Muscle of leg (tissue), 16 donors: ENCODE measurements at places on chromosomes 7 and 10.

- H3K4me1 ChIP-seq, result no peaks in the 10 kb centered on the region
- H3K27me3 ChIP-seq, result no peaks in the 10 kb centered on the region
Measured at GRCh38 chr7:12477620-12478019, 74.0 kb upstream of the VWDE start.

GRCh38 chr10:61663466-61663865, 737 bp downstream of the CABCOCO1 start:
- H3K4me1 ChIP-seq, result no peaks in the 10 kb centered on the region
- no peak overlapping the region for H3K4me3 ChIP-seq
- H3K27ac ChIP-seq, result no peak overlapping the region
- H3K36me3 ChIP-seq, result no peaks in the 10 kb centered on the region

GRCh38 chr7:30921540-30922401, 10.1 kb downstream of the AQP1 start:
- no peak overlapping the region for H3K4me3 ChIP-seq
- H3K36me3 ChIP-seq, result peaks cover 46% of the 10 kb centered on the region
- peak overlapping the region; percentile 86 for H3K27ac ChIP-seq
- peaks cover 36% of the 10 kb centered on the region for H3K4me1 ChIP-seq
- DNase-seq, result no peak

DNA sequence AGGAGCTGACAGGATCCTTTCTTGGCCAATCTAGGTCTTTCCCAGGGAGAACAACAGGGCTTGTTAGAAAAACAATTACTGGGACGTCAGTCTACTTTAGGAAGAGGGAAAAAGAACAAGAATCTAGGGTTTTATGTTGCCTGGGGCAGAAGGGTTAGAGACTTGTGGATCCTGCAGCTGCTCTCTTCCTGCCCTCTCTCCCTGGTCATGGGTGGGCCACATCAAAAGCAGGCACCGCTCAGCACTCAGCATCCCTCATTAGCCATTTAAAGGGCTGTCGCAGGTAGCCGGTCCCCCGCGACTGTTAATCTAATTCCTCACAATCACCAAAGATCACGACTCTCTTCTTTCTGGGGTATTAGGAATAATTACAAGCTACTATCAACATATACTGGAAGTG, 631.9 kb downstream of the CALN1 start:
- no peak for DNase-seq
- H3K27ac ChIP-seq, result no peak overlapping the region
- H3K4me3 ChIP-seq, result no peak overlapping the region
